ELR (cell line): ENCODE measurements at places on chromosomes 5 and 9.

GRCh38 chr5:42502613-42503470, 79.6 kb downstream of the GHR start:
- DNase-seq, result no peak

DNA sequence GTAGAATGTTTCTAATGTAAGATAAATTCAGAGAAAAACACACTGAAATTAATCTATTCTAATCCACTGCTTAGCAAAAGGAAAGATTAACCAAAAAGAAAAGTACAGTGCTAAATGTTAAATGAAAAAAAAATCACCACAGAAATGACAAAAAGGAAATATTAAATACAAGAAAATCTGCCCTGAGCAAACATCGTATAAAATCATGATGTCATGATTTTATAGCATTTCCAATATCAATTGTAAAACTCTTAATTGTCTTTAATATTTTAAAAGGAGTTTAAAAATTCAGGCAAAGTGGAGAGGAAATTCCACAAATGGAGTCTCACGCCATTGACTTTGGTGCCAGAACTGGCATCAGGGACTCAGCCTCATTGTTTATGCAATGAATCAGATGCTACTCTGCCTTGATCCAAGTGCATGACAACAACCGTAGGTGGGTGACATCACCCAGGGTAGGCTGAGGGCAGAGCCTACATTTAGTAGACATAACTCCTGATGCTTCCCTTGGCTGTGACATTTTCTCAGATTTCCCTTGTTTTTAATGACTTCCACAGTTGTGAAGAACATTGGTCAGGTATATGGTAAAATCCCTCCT, 696.8 kb downstream of the SEMA5A start:
- peak; percentile 91 for DNase-seq

- peak; percentile 60 for DNase-seq
Measured at GRCh38 chr9:6383551-6384225, 29.3 kb upstream of the UHRF2 start.

- no peak for DNase-seq
Measured at GRCh38 chr9:89623925-89624420, 19.2 kb downstream of the GADD45G start.

DNA sequence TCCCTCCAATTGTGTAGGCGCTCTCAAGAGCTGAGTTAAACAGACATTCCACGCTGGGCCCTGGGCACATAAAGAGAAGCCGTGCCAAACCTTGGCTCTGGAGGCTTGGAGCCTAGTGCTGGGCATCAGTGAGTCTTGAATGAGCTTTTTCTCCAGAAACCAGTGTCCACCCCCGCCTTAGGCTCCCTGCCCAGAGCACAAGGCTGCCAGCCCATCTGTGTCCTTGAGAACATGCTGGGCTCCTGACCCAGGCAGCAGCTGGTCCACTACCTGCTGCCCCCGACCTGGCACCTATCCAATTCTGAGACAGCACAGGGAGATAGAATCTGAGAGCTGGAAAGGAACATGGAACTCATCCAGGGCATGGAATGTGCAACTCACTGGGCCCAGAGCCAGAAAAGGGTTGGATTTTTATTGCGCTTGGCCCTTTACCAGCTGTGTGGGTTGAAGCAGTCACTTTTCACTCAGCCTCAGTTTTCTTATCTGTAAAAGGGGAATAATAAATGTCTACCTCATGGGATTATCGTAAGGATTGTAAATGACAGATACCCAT, 92.4 kb upstream of the CPLX2 start:
- no peak for DNase-seq

DNA sequence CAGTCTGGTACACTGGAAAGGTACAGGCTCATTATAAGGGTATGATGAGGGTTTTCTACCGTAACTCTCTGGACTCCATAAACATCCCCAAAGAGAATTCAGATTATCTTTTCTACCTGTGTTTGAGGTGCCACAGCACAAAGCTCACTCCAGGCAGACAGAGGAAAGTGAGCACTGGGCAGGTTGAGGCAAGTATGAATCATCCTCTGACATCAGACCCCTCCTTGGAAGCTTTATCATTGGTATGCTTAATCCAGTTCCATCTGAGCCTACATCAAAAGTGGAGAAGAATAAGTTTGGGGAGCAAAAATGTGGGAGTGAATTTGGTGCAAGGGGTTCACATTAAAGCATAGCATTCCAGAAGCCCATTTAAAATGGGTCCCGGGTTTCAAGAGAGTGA, 21.7 kb downstream of the C9orf152 start:
- no peak for DNase-seq

GRCh38 chr5:63822614-63823013, 139.6 kb downstream of the HTR1A start:
- peak; percentile 13 for DNase-seq

DNA sequence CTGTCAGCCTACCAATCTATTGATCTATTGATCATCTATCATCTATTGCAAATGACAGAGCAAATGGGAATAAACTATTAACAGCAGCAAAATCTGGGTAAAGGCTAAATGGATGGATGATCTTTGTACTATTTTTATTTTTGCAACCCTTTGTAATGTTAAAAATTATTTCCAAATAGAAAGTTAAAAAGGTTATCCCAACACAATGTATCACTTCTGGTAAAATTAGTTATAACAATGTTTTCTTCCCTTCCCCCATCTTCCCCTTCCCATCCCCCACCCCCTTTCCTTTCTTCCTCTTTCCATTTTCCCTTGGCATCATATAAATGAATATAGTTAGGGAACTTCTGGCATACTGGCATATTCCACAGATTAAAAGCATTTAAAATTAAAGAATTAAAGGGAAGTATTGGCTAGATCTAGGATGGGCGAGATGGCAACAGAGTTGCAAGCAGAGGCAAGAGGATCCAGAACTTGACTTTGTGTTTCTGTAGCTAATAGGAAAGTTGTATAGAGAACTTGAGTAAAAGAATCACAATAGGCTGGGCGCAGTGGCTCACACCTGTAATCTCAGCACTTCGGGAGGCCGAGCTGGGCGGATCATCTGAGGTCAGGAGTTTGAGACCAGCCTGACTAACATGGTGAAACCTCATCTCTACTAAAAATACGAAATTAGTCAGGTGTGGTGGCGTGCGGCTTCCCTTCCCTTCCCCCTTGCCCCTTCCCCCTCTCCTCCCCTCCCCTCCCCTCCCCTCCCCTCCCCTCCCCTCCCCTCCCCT, 66.6 kb upstream of the TAF11L2 start:
- DNase-seq, result no peak

DNA sequence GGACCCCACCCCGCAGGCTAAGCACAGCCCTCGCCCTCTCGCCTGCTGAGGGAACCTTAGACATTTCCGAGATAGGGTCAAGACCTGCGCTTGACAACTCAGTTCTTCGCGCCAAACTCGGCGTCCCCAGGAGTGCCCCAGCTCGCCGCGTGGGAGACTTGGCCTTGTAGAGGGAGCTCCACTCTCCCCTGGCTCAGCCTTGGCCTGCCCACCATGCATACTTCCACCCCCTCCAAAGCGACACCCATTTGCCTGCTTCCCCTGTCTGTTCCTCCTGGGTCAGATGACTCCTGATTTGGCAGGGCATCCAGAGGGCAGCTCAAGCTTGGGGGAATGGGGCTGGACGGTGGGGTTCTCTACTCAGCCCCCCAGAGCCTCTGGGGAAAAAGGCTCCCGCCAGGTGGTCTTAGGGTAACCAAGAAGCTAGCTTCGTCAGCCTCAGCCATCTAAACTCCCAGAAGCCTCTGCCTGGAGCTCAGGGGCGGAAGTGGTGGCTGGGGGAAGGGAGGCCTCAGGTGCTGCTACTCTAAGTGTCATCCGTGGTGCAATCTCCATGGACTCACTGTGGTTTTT, 560 bp downstream of the DOCK2 start:
- DNase-seq, result no peak

DNA sequence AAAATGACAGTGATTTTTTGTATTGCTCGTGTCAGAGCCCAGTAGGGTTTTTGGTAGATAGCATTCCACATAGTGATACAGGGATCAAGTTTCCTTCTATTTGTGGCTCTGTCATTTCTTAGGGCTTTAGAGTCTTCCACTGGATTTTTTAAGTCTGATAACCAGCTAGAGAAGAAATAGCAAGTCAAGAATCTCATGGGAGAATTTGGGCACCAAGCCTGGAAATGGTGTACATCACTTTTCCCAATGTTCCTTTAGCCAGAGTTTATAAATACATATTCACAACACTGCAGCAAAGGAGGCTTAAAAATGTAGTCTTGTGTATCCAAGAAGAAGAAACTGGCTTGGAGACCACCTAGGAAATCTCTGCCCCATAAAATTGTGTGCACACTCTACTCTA, 647.1 kb upstream of the KLF4 start:
- no peak for DNase-seq

GRCh38 chr5:113574417-113574816, 60.9 kb downstream of the YTHDC2 start:
- peak; percentile 76 for DNase-seq

GRCh38 chr9:96204853-96205252, 97.1 kb downstream of the HSD17B3 start:
- no peak for DNase-seq

DNA sequence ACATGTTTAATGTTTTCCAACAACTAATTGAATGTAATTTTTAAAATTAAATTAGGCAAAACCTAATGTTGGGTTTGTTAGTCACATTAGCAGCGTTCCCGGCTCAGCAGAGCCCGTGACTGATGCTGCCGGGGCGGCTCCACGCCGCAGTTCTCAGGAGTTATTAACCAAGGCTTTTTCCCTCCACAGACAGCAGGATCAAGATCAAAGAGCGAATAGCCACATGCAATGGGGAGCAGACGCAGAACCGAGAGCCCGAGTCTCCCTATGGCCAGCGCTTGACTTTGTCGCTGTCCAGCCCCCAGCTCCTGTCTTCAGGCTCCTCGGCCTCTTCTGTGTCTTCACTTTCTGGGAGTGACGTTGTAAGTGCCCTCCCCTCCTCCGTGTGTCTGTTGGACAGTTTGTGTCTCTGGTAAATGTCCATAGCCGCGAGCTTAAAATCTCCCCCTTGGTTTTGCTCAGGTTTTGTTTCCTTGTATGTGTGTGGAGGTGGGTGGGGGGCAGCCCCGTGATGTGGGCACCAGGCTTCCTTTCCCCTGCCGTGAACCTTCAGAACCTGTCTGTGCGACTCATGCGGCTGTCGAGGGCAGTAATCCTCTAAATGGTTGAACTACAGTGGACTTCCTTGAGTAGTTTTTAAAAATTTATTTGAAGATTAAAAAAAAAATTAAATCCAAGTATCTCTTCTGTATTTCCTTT, 37.1 kb downstream of the TENT4A start:
- no peak for DNase-seq

DNA sequence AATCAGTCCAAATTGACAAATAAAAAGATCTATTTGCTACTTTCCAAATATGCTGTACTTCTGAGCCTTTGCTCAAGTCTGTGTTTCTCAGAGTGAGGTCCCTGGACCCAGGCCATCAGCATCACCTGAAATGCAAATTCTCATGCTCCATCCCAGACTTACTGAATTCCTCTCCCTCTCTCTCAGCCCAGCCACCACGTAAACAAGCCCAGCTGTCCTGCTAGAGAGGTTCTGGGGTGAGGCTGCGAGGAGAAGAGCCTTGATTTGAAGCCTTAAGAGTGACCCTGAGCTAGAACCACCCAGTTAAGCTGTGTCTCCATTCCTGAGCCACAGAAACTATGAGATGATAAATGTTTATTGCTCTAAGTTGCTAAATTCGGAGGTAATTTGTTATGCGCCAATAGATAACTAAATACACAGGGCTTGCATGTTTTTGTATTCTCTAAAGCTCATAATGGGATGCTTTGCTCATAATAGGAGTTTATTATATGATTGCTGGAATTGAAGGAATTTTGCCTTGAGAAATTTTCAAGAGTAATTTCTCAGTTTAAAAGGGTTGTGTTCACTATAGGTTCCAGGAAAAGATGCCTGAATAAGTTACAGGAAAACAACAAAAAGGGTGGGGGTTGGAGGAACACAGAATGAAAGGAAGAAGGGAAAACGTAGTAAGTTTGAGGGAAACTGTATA, 98.9 kb upstream of the SPATA31D4 start:
- no peak for DNase-seq

GRCh38 chr5:127878174-127878750, 175.1 kb downstream of the CCDC192 start:
- peak; percentile 67 for DNase-seq

DNA sequence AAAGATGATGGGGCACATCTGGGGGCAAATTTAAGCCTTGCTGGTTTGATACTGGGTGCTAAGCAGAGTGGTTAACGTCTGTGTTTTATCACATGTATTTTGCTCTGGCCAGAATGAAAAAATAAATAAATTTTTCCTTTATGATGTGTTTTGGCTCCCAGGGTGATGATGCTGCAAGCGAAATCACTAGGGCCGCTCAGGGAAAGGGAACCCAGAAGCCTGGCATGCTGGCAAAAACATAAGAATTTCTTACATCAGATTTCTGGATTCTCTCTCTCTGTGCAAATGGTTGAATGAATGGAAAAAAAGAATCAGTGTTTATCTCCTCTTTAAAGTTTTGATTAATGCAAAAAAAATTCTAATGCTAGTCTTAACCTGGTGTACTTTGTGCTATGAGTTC, 1975.2 kb upstream of the C9orf72 start:
- DNase-seq, result no peak

DNA sequence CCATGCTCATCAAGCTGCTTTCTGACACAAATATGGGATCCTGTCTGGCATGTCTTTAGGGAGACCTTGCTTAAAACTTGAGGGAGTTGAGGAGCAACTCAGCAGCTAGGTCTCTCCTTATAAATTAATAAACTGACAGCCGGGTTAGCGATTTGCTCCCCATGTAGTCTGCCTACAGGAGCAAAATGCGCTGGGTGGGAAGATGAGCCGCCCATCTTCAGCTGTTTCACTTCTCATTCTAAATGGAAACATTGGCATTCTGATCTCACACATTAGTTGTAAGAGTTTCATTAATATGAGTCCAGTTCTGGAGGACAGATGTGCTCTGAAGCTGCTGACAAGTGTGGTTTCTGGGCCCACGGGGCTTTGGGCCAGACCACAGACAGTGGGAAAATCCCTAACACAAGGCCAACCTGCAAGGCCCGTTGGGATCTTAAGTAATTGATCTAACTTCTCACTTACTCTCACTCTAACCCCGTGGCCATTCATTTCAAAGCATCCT, 197.0 kb downstream of the MCTP1 start:
- DNase-seq, result peak; percentile 7

DNA sequence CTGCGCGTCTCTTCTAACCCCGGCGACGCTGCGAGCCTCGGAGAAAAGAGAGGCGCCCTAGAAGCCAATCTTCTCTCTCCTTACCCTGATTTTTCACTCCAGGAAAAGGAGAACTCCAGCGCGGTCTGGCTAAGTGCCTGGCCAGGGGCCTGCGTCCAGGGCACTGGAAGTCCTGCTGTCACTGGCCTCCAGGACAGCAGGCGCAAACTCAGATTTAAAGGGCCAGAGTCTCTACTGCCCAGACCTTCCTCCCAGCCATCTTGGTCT, 553 bp upstream of the FOXB2 start:
- DNase-seq, result no peak
